ENCODE measurements at places on chromosomes 1 and 21.

DNA sequence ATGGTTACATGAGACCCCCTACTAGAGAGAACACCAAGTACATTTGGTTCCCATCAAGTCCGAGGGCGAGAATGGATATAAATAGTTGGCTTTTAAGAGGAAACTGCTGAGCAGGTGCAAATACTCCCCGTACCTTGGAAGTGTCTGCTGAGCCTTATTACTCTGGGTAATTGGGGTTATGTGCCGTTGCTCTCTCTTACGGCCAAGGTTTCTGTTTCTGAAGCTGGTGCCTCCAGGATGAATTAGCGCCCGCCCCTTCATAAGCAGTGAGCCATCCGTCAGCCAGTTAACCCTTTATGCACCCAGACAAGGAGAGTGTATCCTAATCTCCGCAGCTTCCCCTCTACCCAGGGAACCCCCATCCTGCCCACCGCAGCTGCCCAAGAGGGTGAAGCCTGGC is 90.4 kb upstream of the AJAP1 start:
- DNase-seq = no peak

DNA sequence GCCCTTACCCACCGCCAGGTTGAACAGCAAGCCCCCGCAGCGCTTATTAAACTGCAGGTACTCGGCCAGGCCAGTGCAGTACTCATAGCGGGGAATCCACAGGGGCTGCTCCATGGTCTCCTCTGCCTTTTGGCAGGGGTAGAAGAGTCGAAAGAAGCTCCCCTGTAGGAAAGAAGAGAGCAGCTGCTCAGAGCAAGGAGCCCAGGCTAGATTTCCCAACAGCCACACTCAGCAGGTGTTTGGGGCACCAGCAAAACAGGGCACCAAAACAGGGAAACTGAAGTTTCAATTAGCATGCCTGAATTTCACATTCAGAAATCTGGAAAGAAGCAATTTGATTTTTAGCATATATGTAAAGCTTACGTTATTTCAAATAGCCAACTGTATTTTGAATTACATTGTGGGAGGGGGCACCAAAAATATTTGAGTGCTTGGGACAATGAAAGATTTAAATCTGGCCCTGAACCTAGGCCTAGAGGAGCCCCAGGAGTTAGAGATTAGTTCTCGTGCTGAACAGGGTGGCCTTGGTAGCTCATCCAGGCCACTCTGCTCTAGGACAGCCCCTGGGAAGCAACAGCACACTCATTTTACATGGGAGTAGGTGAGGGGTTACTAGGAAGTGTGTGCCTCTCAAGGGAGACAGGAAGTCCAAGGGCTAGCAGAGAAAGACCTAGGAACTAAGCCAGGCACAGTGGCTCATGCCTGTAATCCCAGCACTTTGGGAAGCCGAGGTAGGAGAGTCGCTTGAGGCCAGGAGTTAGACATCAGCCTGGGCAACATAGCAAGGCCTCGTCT is 8.2 kb downstream of the PAFAH2 start:
- DNase-seq = no peak

- no peak for DNase-seq
Observed at GRCh38 chr1:212238552-212238951, 46.7 kb upstream of the PPP2R5A start.

GRCh38 chr1:84505493-84506001 is 639 bp upstream of the SPATA1 start:
- no peak for DNase-seq

GRCh38 chr1:31152181-31152795 is 86.8 kb upstream of the PUM1 start:
- DNase-seq = no peak

DNA sequence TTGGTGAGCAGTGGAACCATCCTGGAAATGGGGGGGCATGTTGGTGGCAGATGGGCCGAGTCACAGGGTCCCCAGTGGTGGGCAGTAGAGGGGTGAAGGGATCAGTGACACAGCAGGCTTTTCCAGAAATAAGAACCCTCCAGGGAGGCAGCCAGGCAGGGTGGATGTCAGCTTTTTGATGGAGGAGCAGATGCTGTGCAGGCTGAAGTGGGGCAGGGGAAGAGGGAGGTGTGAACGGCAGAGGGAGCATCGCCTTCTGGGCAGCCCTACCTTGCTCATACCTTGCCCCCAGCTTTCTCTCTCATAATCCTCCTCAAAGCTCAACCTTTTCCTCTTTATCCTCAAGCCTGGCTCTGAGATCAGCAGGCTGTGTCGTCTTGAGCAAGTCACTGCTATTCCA is 131.8 kb upstream of the IPO9 start:
- no peak for DNase-seq

GRCh38 chr1:231896806-231897205 is 270.2 kb downstream of the DISC1 start:
- DNase-seq = no peak

DNA sequence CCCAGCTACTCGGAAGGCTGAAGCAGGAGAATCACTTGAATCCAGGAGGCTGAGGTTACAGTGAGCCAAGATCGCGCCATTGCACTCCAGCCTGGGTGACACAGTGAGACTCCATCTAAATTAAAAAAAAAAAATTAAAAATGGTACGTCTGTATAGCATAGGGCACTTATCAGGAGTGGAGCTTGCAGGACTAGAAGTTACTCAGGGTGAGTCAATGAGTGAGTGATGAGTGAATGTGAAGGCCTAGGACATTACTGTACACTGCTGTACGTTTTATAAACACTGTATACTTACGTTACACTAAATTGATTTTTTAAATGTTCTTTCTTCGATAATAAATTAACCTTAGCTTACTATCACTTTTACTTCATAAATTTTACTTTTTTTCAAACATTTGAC is 183.6 kb downstream of the NR5A2 start:
- no peak for DNase-seq

DNA sequence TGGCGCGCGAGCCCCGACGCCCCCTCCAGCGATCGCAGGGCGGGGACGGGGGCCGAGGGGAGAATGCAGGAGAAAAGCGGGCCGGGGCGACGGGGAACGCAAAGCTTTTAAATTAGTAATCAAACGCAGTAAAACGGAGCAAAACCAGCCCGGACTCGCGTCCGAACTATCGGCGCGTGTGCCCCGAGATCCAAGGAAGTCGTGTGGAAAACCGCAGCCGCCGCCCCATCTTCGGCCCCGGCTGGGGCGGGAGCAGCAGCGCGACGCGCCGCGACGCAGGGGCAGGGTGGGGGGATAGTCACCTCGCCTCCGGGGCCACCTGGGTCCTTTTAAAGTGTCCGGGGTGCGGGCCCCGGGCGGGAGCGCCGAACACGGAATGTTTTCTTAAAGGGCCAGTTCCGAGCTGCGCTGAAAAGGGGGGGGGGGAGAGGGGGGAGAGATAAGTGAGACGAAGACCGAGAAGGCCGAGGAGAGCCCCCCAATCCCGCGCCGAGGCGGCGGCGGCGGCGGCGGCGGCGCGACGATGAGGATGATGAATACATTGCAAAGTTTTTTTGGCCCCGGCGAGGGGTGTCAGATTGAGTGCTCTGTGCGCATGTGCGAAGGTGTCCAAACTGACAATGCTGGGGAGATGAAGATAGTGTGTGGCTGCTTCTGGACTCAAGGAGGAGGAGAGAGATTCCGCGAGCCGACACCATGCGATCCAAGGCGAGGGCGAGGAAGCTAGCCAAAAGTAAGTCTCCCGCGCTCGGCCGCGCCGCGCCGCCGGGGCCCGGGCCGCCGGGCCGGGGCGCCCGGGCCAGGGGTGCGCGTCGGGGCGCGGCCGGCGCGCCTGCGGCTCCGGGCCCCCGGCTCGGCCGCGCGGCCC is at the start of gene PRDM16:
PRDM16 (plus strand) TSS at position 640 of the 868 bp plus-strand sequence; CDS start at position 697, 57 bp downstream.
- no peak for DNase-seq

GRCh38 chr21:43740497-43741156 is 21.7 kb downstream of the PDXK start:
- DNase-seq = no peak

DNA sequence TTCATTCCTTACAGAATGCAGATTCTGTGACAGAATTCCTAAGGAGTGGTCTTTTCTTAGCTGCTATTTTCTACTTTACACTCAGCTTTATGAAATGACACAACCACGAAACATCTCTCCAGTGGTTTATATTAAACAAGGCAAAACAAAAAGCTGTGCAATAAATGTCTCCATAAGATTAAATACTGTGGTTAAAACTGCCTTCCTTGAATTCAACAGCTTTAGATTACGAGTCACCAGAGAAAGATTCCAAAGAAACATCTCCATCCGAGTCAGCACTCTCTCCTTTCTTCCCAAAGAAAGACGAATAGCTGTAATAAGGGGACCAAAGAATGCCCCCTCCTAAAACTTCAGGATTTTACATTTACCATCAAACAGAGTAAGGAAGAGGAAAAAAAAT is 4.6 kb upstream of the C1orf87 start:
- DNase-seq = no peak

- no peak for DNase-seq
Observed at GRCh38 chr1:161688946-161689345, 18.1 kb upstream of the FCRLA start.

DNA sequence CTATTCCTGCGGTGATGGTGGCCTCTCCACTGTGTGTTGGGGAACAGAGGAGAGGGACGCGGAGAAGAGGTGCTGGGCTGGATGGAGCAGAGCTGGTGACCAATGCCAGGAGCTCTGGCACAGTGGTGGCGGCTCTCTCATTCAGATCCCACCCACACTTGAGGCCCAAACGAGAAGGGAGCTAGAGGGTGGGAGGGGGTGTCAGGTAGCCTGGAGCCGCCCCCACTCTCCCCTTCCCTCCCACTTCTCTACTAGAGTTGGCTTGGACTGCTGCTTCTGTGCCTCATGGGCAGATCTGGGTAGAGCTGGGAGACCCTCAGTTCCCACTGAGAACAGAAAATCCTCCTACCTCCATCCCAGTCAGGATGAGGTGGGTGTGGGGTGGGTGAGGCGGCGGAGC is 3.5 kb downstream of the TTC39A start:
- DNase-seq = no peak

- no peak for DNase-seq
Observed at GRCh38 chr1:32240140-32240951, 6.7 kb upstream of the FAM167B start.

DNA sequence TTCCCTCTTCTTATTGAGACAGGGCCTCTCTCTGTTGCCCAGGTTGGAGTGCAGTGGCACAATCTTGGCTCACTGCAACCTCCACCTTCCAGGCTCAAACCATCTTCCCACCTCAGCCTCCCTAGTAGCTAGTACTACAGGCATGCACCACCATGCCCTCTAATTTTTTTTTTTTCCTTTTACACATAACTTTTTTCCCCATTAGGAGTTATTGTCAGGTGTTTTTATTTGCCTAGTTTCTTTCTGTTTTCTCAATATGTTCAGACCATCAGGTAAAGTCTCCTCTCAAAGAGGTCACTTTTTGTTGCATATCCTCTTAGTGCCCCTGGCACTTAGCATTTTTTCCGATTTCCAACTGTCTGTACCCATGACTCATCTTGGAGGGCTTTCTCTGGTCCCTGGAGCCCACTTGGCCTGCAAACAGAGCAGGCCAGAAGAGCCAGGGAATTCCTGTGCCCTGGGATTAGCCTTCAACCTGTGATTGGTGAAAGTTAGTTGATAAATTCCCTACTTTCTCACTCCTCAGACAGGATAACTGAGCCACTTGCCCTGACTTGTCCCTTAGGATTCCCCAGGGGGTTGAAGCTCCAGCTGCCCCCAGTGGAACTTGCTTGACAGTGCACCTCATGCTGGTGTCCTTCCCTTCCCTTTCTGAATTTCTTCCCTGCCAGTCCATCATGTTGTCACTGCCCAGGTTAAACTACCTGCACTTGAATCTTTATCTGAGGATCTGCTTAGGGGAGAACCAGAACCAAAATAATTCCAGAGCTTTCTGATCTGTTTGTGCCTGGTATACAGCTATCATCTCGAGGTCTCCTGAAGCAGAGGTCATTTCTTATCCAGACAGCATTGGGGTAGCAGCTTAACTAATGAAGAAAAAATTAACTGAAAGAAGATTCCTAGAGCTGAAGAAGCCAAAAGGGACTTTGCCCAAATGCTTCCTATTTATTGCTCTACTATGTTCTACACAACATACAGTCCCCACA is 2.4 kb downstream of the NTPCR start:
- DNase-seq = no peak

DNA sequence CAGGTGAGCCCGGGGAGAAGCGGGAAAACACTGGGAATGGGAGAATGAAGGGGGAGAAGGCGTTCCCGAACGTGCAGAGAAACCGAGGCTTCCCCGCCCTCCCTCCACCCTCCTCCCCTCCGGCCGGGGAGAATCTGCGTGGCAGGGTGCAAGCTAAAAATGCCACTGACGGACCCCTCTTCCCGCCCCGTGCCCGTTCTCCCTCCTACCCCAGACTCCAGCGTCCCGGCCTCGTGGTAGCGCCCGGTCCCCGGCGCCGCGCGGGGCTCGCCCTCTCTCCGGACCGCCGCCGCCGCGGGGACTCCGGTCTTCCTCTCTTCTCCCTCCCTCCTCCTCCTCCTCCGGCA is 81.6 kb upstream of the AK4 start:
- no peak for DNase-seq

DNA sequence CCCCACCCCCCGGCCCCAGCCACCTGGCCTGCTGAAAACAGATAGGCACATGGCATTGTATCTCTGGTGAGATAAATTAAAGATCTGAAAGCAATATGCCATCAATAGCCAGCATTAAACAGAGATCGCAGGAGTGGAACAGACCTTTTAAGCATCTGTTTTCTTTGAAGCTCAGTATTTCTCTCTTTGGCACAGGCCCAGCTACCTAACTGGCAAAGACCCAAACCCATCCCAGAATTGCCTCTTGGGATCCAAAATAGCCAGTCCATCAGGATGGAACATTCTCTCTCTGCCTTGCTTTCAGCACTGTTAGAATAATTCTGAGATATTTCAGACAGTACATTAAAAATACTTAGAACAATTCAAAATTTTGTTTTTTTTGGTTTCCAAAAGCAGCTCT is 46.0 kb downstream of the KCNJ6 start:
- DNase-seq = no peak

GRCh38 chr1:109791495-109792043 is 27.8 kb upstream of the EPS8L3 start:
- no peak for DNase-seq

- DNase-seq = no peak
Observed at GRCh38 chr1:98903261-98903660, 101.4 kb downstream of the PLPPR5 start.

DNA sequence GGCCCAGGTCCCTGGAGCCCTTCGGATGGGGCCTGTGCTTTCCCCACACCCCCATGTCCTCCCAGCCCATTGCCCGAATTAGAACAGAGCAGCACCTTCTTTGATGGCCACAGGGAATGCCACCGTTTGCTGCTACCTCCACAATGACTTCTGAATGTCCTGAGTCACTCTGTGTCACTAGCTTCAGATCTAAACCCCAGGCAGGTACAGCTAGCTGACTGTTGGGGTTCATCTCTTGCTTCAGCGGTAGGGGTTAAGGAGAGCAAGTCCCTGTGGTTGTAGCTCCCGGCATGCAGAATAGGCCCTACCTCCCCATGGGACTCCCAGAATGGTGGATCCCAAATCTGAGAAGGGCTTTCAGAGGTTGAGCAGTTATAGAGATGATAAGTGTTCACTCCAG is 291.1 kb upstream of the POU3F1 start:
- DNase-seq = no peak

GRCh38 chr1:46812996-46813857 is 14.4 kb downstream of the CYP4B1 start:
- DNase-seq = no peak

Measured in stimulated activated CD4-positive, alpha-beta T cell treated with anti-CD3 and anti-CD28 coated beads, Interleukin-15, amount 100 ng/mL, for 1 hour (primary cell).